Activated T-cell treated with anti-CD3 and anti-CD28 coated beads for 4 hours (primary cell): ENCODE measurements at places on chromosomes 5 and 9.

GRCh38 chr5:36357391-36357975 is 55.8 kb upstream of the RANBP3L start:
- no peak for DNase-seq

DNA sequence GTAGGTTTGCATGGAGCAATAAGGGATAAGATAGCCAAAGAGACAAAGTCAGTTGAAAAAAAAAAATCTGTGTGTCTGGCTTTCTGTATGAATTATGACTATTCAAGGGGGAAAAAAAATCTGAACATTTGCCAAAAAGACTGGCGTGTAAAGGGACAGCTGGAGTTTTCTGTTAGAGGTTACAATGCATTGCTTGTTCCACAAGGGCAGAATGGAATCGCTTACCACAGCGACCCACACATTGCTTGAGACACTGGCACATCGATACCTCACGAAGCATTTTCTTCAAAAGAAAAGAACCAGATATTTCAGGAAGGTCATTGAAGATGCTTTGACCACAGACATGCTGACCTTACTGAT is 327.8 kb downstream of the TMEM167A start:
- DNase-seq = no peak

GRCh38 chr5:156824800-156825199 is 25.3 kb upstream of the PPP1R2B start:
- DNase-seq = no peak

GRCh38 chr5:96868603-96869371 is 7.5 kb upstream of the ERAP2 start:
- no peak for DNase-seq

- no peak for DNase-seq
Measured at GRCh38 chr5:80266566-80266965, 10.7 kb upstream of the SERINC5 start.

GRCh38 chr5:53714667-53715010 is 154.2 kb downstream of the NDUFS4 start:
- DNase-seq = no peak

- no peak for DNase-seq
Measured at GRCh38 chr9:19442240-19442639, 33.4 kb downstream of the ACER2 start.

DNA sequence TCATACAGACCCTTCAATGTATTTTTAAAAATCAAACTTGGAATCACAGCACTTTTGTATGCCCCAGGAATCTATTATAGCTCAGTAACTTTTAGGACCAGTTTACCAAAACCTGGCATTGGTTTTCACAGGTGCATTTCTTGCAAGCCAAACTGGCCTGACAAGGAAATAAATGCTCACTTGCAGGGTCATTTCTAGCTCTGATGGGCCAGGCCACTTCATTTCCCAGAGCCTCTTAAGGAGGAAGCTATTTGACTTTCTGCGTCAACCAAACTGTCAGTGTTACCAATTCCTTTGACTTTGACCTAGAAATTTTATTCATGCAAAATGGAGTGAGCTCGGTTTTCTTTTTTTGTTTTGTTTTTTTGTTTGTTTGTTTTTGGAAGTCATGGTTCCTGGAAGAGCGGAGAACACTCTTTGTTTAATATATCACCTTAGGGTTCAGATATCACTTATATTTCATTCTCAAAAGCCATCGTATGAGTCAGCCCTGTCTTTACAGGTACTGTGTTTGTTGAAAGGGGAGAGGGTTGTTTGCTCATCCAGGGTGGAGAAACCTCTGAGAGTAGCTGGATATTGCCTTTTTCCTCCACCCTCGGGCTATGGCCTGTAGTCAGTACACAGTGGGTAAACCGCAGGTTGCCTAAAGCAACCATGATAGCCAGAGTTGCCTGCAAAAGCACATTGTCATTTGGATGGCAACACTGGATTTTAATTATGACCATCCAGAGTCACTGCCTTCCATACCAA is 58.9 kb downstream of the GNA14 start:
- DNase-seq = no peak

DNA sequence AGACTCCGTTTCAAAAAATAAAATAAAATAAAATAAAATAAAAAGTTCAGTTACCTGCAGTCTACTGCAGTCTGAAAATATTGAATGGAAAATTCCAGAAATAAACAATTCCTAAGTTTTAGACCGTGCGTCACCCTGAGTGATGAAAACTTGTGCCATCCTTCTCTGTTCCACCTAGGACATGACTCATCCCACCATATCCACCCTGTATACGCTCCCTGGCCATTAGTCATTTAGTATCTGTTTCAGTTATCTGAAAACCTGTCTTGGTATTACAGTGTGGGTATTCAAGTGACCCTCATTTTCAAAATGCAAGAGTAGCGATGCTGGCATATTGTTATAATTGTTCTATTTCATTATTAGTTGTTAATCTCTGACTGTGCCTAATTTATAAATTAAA is 51.8 kb upstream of the TEX48 start:
- DNase-seq = no peak

DNA sequence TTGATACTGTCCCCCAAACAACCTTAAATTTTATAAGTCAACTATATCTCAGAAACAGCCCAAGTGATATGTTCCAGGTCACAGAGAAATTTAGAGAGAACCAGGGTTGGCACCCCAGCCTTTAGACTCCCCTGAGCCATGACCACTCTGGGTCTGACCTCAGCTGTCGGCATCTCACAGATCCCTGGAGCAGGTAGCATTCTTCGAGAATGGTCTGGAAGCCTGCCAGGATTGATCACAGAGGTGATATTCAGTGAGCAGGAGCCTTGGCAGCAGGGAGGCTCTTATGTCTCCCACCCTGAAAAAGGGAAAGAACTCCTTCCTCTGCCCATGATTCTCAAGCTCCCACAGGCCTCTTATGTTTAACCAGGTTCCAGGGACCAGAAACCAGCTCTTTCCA is 58.2 kb downstream of the PLK2 start:
- no peak for DNase-seq

- DNase-seq = no peak
Measured at GRCh38 chr5:115069087-115069968, 100.4 kb downstream of the TRIM36 start.

GRCh38 chr9:97978371-97979130 is 4.6 kb upstream of the ANP32B start:
- no peak for DNase-seq

DNA sequence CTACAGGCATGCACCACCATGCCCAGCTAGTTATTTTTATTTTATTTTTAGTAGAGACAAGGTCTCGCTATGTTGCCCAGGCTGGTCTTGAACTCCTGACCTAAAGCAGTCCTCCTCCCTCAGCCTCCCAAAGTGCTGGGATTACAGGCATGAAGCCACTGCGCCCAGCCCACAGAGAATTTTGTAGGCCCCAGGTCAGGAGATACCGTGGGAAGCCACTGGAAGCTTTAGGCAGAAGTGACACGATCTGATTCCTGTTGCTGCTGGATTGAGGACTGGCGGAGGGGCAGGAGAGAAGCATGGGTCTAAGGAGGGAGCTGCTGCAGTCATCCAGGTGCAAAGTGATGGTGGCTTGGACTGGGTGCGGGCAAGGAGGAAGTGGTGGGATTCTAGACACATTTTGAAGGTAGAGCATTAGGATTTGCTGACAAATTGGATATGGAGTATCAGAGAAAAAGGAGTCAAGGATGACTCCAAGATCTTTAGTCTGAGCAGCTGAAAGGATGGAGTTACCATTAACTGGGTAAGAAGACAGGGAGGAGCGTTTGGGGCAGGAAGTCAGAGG is 20.7 kb downstream of the TCF7 start:
- DNase-seq = no peak

GRCh38 chr5:111472579-111472978 is 39.8 kb downstream of the STARD4 start:
- no peak for DNase-seq

DNA sequence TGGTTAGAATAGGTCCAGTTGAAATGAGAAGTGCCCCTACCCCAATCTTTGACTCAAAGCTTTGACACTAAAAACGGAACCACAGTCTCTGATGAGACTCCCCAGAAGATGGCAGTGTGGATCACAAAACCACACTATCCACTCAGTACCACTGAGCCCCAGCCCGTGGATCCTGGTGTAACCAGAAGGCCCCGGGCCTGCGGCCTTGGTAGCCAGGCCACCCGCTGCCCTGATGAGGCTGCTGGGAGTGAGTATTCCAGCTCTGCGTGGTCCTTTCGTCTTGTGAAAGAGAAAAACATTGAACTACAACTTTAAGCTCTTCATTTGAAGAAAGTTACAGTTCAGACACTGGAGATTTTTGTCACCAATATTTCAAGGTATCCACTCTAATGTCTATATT is 42.2 kb upstream of the FBP1 start:
- DNase-seq = peak; percentile 35

GRCh38 chr5:74613283-74613682 is 27.2 kb downstream of the ENC1 start:
- DNase-seq = no peak

DNA sequence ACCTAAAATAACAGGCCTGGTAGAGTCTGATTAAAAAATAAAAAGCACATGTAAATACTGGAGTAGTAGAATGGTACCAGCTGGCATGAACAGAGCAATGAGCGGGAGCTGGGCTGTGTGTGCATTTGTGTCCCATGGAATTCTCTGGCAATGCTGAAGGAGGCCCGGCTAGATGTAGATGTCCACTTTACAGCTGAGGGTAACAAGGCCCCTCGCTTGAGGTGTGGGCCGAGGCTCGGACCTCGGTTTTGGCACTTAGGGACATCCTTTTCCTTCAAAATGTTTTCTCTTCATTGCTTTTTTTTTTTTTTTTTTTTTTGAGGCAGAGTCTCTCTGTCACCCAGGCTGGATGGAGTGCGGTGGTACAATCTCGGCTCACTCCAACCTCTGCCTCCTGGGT is 1.5 kb upstream of the FGD3 start:
- DNase-seq = no peak

GRCh38 chr5:35815089-35815936 is 41.4 kb upstream of the IL7R start:
- DNase-seq = no peak

DNA sequence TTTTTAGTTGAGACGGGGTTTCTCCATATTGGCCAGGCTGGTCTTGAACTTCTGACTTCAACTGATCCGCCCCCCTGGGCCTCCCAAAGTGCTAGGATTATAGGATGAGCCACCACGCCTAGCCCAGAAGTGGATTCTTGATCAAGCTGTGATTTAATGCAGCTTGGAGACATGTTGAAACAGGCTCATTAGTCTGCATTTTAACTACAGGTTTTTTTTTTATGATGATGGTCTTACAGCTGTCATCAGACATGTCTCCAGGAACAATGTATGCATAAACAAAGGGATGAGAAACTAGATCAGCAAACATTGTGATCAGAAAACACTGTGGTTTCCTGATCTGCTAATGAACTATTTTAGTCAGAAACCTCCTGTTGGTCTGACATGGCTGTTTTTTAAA is 30.0 kb upstream of the PLPP1 start:
- DNase-seq = no peak

GRCh38 chr5:96017951-96018350 is 56.3 kb upstream of the ELL2 start:
- DNase-seq = no peak

DNA sequence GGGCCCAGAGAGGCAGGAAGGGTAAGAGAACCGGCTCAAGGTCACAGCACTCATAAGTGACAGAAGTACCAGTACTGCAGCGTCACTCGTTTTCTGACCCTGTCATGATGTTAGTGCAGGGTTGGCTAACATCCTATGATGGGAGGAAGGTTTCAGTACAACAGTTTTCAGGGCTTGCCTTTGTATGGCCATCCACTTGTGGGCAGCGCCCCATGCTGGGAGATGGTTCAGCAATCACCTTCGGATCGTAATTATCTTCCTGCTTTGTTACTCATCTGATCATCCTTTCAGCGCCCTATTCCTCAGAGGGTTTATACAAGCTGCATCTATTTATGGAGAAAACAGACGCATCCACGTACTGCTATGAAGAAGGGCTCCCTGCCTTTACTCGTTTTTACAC is 2.4 kb downstream of the MAP1B start:
- no peak for DNase-seq

DNA sequence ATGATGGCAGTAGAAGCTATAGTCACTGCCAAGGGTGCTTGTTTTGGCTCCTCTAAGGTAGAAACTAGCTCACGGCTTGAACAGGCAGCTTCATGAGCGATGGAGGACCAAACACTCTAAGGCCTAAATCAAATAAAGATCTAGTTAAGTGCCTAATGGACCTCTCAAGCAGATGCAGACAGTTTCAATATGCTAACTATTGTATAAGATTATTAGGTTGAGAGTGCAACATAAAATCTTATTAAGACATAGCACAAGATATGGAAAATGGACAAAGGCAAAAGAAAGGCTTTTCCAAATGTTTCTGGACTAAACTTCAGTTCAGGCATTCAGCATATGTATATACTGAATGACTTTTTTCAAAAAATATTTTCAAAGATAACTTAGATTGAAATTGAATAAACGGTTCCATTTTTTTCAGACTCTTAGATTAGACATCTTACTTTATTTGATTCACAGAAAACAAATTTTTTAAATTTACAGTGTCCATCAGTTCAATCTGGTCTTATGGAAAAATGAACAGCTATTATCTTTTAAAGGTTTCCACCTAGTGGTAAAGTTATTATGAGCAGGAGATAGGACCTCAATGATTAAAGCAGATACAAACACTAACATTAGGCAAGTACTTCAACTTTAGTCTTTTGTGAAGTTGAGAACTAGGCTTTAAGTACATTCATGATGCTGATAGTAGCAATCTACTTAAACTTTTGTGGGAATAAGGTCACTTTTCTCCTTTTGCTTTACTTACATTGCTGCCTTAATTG is 1167.7 kb downstream of the MAT2B start:
- DNase-seq = no peak

DNA sequence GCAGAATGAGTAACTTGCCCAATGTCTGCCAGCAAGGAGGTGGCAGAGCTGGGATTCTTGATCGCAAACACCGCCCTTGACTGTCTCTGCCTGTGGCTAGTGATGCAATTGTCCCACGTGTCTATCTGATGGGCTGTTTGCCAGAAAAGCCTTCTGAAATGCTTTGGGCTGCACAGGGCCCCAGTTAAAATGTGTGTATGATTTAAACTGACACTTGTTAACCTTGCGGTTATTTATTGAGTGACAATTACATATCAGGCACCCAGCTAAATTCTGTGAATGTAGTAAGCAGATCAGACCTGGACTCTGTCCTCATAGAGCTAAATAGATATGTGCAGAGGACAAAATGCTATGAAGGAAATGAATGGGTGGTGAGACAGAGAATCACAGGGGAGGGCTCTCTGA is 11.6 kb upstream of the IL12B start:
- DNase-seq = peak; percentile 49

GRCh38 chr9:16496908-16497307 is 373.6 kb downstream of the BNC2 start:
- no peak for DNase-seq

DNA sequence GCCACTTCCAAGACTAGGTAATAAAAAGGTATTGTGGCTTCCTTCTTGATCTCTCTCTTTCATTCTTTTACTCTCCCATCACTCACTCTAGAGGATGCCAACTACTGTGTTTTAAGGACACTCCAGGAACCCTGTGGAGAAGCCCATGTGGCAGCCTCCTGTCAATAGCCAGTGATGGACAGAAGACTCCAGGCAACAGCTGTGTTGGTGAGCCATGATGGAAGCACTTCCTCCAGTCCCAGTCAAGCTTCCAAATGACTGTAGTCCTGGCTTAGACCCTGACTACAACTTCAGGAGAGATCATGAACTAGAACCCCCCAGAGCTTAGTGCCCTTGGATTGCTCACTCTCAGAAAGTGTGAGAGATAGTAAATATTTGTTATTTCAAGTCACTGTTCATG is 123.9 kb downstream of the PPP2R2B start:
- DNase-seq = no peak
